ENCODE measurements at places on chromosomes 3 and 15.

GRCh38 chr15:92079047-92079446 lies 225.5 kb downstream of the SLCO3A1 start:
- no peak for DNase-seq

- DNase-seq: no peak
These were observed 16.9 kb upstream of the LRRC31 start for GRCh38 chr3:169886671-169887070.

DNA sequence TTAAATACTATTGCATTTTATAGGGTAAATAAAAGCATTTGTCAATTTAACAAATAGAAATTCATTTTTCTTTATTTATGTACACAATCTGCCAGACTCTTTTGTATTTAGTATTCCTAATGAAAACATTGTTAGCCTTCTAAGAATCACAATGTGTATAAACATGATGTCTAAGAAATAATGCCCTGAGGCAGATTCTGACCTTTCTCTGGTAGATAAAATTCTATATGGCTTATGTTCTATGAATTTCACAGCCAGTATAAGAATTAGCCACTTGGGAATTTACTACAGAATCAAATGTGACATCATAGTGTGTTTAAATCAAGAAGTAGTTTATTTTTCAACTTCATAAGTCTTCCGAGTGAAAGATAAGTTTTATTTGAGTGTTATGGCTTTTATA lies 457.4 kb downstream of the ZIC1 start:
- DNase-seq: no peak

DNA sequence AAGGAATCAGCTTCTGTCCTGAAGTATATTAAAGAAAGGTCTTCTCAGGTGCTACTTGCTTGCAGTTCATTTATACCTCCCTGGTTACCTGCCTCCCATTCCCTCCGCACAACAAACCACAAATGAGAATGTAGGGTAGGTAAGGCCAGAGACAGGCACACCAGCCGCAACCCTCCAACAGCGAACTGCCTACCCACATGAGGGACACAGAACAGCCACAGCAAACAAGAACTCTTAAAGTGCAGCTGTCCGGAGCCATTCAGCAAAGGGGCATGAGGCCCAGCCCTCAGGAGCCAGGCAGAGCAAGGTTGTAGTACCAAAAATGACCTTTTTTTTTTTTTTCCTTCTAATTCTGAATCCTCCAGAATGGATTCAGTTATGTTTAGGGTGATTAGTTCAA lies 52.4 kb downstream of the SPSB4 start:
- DNase-seq: no peak

DNA sequence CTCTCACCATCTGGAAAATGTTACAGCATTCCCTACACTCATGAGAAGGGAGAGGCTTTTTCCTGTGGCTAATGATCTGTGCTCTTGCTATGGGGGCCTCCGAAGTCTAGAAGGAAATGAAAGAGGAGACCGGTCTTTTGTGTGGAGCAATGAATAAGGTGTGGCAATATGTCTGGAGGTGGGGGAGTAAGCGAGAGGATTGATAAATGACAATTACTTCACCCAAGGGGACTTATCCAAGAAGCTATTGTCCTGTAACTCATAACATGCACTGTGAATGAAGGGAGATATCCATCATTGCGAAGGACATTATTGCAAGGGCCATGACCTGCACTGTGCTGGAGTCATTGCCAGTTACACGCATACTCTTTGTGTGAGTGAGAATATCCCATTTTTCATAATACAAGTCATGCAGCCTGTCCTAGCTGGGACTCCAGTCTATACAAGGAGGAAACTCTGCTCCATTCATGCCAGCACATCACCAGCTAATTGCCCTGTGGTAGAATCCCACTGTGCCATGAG lies 37.7 kb upstream of the SYNPR start:
- no peak for DNase-seq

DNA sequence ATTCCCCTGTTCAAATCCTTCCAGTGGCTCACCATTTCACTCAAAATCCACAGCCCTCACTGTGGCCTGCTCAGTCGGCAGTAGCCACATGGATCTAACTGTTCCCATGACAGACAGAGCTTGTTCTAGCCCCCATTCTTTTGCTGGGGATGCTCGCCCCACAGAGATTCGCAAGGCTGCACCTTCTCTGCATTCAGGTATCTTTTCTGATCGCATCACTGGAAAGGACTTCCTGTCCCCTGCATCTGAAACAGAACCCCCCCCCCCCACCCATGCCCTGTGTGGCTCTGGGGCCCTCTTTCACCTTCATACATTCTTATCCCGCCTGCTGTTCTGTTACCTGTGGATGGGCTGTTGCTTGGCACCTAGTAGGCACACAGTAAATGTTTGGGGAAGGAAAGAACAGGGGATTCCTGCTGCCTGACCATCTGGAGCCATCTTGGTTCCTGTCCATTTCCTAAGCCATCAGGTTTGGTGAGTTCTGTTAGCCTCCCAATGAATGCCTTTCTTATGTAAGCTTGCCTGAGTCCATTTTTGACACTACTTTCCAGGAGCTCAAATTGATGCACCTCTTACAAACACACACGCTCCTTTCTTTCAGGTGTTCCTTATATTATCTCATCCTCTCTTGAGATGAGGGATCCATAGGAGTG lies 42.9 kb upstream of the PGPEP1L start:
- no peak for DNase-seq

DNA sequence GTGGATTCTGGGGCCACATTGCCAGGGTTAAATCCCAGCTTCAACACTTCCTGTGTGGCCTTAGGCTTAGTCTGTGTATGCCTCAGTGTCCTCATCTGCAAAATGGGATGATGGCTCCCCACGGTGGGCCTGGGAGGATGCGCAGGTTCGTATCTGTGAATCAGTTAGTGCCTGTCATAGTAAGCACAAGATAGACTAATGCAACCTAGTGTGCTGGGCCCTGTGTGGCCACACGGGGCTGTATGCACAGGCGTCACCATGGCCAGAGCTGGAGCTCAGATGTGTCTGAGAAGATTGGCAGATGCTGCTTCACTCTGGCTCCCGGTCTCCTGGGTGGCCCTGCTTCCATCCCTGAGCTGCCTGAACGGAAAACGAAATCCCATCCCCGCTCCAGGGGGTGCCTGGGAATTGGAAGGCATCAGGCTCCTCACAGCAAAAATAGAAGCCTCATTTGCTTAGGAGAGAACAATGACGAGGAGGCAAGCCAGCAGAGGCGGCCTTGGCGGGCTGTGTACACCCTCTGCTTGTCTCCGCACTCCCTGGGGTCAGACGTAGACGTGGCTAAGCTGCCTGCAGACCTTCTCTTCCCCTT lies 103.6 kb downstream of the APBA2 start:
- no peak for DNase-seq

DNA sequence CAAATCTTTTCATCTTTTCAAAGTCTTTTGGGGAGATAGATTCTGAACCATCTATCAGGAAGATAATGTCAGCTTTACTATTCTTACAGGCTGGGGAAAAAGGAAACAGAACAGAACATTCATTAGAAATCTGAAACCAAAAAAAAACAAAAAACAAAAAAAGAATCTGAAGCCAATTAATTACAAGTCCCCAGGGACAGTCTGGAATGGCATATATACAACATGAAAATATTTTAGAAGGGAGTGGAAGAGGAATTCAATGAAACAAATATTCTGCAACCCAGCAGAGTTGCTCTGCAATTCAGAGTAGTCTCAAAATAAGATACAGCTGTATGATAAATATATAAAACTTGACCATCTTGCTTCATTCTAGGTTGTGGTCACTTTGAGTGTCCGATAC lies 41.7 kb upstream of the CAPN7 start:
- DNase-seq: no peak

DNA sequence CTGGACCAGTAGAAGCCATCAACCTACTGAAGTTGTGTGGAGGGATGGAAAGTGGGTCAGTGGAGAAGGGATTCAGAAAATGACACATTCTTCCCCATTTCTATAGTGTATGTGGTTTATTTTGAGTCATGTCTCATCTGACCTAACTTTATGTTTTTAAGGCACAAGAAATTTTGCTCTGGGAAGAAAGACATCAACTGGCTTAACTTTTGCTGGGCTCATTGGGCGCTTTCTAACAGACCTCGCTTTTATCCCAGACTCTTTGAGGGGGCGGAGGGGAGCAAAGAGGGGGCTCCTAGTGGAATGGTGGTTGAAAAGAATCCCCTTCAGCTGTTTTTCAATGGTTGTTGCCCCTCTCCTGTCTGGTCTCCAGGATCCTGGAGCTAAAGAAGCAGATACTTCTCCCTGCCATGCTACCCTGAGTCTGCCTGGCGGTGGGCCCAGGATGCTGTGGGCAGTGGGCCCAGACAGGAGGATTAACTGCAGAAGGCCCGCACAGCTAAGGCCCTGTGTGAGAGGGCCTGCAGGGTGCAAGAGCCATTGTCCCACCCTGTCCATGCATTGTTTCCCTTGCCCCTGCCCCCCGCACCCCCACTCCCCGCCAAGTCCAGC lies 14.5 kb downstream of the CSRNP1 start:
- DNase-seq: no peak

DNA sequence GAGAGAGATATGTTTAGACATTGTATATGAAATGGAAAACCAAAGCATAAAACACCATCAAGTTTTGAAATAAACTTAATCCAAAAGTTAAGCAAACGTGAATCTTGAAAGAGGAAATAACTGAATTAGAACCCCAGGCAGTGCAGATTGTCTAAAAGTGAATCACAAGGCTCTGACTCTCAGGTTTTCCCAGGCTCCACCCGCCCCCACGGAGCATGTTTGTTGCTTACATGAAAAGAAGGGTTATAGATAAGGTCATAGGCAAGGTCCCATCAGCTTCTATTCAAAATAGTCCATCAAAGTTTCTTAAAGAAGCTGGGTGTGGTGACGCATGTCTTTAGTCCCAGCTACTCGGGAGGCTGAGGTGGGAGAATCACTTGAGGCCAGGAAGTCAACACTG lies 29.0 kb upstream of the SLMAP start:
- DNase-seq: no peak

DNA sequence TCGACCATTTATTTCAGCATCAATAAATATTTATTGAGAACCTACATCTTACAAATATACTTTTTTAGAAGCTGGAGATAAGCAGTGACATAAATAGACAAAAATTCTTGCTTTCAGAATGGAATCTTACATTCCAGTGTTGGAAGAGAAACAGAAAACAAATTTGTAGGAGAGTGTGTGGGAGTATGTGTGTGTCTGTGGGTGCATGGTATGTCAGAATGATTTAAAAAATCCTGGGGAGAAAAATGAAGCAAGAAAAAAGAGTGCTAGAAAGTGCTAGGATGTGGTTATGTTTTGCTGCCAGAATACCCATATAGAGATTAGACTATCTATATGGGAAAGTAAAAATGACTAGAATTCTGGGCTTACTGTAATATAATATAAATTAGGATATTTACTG lies 561.7 kb upstream of the SGO1 start:
- no peak for DNase-seq

DNA sequence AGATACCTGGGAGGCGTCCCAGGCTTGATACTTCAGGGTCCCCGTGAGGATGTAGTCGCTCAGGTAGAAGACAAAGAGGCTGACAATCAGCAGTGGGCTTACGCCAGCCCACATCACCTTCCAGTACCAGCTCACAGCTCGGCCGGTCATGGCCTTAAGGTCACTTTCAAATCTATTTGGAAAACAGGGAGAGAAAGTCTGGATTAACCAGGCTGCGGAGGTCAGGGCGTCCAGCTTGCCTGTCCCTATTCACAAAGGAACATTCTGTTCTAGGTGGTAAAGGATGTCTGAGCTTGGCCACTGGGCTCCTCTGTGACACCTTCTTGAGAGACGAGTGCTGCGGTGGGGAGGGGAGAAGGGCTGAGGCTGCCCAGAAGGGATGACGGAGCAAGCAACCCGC lies 36.5 kb downstream of the SLC6A20 start:
- DNase-seq: no peak

GRCh38 chr3:13480340-13481318 lies 523 bp downstream of the HDAC11 start:
- no peak for DNase-seq

DNA sequence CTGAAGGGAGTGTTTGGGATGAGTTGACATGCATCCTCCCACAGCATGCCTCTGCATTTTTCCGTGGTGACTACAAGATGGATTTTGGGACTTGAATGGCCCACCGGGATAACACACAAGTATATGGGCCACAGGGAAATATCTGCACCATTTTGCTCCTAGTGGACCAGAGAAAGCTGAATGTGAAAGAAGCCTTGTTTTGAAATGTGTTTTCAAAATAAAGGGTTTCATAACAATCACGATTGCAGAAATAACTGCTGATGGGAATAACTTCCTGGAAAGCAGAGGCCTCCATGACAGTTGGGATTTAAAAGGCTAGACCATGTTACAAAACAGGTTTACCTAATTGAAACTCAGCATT lies 77.5 kb upstream of the PRR23C start:
- DNase-seq: no peak

DNA sequence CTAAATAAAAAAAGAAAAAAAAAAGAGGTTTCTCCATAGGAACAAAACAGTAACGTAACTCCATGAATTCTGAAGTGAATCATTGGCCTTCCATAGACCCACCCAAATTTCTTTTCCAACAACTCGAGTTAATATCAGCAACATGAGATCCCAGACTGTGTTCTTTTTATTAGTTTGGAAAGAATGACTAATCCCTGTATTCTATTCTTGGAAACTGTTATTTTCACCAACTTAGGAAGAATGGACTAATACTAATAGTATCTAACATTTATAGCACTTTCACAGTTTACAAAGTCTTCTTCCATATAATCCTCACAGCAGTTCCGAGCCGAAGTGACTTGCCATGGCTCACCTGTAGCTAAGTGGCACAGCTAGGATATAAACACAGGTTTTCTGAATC lies 72.7 kb upstream of the SLC4A7 start:
- no peak for DNase-seq

GRCh38 chr3:152333928-152334327 lies 65.2 kb downstream of the MBNL1 start:
- no peak for DNase-seq

- no peak for DNase-seq
These were observed 421 bp downstream of the KLHL18 start for GRCh38 chr3:47283193-47283537.

DNA sequence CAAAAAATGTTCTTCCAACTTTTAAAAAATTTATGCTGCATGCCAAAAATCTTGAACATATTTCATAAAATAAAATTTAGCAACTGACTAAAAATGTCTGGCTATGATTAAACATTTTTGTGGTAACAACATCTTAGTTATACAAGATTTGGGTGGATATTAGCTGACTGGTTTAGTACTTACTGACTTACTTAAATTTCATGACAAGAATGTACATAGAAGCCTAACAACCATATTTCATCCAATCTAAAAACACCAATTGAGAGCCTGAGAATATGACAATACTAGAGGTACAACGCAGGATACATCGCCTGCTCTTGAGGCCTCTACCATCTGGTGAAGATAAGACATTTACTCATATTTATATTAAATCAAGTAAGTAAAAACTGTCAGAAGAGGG lies 34.6 kb downstream of the GNB4 start:
- no peak for DNase-seq
